SIG-M5 (cell line): ENCODE measurements at places on chromosomes 7 and 10.

GRCh38 chr7:96901822-96902445 is 103.4 kb upstream of the DLX6 start:
- DNase-seq: no peak

- no peak for DNase-seq
Measured at GRCh38 chr7:96670338-96671289, 39.0 kb downstream of the SEM1 start.

DNA sequence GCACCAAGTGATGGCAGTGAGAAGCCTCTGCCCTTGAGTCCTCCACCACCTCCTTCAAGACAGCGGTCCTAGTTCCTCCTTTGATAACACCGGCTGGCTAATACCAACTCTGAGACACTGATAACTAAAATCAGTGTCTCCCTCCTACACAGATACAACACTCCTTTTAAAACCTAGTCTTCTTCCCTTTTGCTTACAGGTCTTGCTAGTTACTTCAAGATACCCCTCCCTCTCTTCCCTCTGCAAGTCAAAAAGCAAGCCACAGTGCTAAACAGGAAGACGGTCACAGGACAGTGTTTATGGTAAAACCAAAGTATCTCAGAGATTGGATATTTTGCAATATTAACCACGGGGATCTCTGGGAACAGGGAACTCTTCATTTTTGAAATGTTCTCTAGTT is 4.6 kb downstream of the AKR1B1 start:
- no peak for DNase-seq

- DNase-seq: no peak
Measured at GRCh38 chr7:43054052-43054722, 58.3 kb upstream of the HECW1 start.

GRCh38 chr10:21924511-21924910 is 79.0 kb downstream of the DNAJC1 start:
- no peak for DNase-seq

GRCh38 chr10:133364645-133365431 is 7.0 kb upstream of the FUOM start:
- no peak for DNase-seq

GRCh38 chr10:119104654-119105015 is 722 bp downstream of the DENND10 start:
- DNase-seq: no peak

- no peak for DNase-seq
Measured at GRCh38 chr10:116838143-116838725, 11.1 kb upstream of the ENO4 start.

GRCh38 chr10:99926925-99927720 is 82.6 kb downstream of the DNMBP start:
- DNase-seq: no peak

DNA sequence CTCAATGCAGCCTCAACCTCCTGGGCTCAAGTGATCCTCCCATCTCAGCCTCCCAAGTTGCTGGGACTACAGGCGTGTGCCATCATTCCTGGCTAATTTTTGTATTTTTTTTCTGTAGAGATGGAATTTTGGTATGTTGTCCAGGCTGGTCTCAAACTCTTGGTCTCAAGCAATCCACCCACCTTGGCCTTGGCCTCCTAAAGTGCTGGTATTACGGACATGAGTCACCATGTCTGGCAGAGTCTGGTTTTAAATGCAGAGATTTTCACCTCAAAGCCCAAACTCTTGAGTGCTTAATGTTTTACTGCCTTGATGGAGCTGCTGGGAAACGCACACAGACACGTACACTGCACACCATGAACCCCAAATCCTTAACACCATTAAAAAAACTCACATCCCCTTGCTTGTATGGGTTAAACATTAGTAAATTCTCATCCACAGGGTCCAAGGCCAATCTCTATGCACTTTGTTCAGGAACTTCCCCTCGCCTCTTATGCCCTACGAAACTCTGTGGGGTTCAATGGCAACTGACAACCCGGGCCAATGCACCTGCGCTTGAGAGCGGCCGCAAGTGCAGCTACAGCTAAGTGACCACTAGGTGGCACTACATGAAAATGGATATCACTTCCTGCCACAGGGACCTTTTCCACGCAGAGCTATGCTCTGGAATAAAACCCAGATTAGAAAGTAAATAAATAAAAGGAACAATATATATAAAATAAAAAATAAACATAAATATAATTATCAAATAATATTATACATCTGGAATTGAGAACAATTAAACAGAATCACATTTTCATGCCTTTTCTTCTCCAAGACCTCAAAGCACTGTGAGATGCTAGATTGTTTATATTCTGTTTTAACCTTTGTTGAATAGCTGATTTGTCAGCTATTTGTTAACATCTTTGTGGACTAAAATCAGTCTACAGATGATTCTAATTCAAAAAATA is 66.9 kb upstream of the AFAP1L2 start:
- DNase-seq: no peak

- DNase-seq: no peak
Measured at GRCh38 chr10:70976063-70976695, 87.8 kb upstream of the PCBD1 start.

DNA sequence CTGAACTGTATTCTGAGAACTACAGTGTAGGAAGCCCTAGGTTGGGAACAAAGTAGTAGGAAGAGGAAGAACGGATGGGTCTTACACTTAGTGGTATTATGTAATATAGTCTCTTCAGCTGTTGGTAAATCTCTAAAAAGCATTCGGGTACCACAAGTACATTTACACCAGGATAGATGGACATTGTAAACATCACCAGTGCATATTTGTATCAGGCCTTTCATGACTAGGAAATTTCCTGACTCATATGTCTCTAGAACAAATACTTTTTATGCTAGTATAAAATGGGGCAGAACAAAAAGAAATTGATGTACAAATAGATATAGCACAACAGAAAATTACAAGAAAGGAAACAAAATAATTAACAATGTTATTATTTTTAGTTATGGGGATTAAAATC is 21.5 kb upstream of the OR6B1 start:
- no peak for DNase-seq

DNA sequence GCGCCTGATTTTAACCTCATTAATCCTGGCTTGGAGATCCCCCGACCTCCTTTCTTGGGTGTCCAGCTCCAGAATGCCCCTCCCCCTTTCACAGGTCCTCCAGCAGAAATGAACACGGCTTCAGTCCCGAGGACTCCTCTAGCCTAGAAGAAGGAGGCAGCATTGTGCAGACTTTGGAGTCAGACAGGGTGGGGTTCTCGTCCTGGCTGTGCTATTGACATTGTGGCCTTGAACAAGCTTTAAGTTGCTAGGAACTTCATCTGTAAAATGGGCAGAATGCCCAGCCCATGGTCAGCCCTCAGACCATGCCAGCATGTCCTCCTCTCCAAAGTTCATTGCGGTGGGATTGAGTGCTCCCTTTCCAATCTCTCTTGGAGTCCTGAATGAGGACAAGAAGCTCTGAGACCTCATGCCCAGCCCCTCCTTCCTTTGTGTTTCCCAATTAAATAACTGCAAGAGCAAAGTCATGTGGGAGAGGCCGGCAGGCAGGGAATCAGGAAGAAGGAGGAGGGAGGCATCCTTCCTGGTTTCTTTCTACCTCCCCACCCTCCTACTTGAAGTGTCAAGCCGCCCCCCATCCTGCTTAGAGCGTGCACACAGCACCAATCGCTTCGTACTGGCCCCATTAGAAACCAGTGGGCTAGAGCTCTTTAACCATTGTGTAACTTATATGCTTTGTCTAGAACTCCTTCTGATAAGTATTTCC is 86.4 kb downstream of the RBM20 start:
- no peak for DNase-seq

- DNase-seq: no peak
Measured at GRCh38 chr10:124482236-124482800, 20.7 kb downstream of the LHPP start.

DNA sequence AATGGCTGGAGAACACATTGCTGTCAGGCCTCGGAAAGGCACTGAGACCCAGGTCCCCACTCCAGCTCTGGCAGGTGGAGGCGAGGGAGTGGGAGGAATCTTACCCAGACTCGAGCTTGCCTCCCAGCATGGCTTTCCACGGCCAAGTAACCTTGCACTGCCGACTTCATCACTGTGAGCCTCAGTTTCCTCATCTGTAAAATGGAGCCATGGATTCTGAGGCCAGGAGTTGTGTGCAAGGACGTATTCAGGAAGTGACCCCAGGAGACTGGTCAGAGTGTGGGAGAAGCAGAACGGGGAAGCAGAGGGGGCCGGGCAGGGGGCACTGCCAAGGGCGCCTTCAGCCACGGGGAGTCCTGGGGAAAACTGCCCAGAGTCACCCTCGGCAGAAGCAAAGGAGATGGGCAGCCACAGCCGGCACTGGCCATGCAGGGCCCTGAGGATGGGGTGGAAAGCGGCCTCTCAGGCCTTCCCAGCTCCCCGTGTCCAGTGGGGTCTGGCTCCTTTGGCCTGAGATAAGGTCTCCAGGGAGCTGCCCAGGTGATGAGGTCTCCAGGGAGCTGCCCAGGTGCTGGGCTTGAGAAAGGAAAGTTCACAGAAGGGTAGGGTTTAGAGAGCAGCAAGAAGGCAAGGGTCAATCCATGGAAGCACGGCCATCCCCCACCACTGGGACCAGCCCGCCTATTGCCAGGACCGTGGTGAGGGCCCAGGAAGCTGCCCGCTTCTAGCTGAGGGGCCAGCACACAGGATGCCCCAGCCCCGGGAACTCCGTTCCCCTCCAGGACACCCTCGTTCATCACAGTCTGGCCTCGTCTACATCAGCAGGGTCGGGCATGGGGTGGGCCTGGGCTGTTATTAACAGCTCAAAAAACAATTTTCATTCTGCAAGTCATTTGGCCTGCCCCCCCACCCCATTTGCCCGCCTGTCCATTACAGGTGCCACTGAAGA is 34.3 kb upstream of the EN2 start:
- no peak for DNase-seq

DNA sequence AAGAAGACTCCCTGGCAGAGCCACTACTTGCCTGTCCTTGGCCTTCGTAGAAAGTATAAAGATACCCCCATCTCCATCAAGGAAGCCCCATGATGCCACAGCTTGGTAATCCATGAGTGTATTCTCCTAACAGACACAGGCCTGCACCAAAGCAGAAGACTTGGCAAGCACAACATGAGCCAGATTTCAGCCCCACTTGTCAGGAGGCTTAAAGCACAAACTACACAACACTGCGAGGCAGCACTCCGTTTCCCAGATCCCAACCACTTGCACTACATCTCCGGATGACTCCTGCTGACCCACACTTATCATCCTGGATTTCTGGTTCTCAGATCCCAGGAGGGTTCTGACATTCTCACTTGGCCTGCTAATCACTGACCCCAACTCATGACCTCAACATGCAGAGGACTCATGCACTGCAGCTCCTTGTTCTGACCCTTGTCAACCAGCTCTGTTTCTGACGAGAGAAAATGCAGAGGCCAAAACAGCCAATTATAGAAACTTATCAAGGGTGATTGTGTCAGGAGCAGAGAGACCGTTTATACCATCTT is 100.8 kb downstream of the RELN start:
- DNase-seq: no peak

- no peak for DNase-seq
Measured at GRCh38 chr10:120492346-120492745, 35.3 kb downstream of the PLPP4 start.

GRCh38 chr10:30883116-30883515 is 148.5 kb downstream of the ZNF438 start:
- DNase-seq: no peak

DNA sequence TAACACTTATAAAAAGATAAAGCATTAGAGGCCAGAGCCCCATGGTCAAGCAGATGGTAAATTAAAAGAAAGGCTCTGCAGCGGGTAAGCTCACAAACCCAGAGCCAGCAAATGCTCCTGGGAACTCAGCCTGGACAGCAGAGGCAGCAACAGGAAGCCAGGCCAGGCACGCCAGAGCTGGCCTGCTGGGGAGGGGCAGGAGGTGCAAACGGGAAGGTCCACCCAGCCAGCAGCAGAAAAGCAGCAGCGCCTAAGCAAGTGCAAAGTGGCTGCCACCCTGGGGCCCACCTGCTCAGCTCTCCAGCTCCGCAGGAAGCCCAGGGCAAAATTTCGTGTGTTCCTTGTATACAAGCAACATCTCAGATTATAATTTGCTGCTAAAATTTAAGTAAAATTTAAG is 82.7 kb upstream of the GPR22 start:
- no peak for DNase-seq

- no peak for DNase-seq
Measured at GRCh38 chr7:1033546-1034145, 10.7 kb upstream of the GPR146 start.

DNA sequence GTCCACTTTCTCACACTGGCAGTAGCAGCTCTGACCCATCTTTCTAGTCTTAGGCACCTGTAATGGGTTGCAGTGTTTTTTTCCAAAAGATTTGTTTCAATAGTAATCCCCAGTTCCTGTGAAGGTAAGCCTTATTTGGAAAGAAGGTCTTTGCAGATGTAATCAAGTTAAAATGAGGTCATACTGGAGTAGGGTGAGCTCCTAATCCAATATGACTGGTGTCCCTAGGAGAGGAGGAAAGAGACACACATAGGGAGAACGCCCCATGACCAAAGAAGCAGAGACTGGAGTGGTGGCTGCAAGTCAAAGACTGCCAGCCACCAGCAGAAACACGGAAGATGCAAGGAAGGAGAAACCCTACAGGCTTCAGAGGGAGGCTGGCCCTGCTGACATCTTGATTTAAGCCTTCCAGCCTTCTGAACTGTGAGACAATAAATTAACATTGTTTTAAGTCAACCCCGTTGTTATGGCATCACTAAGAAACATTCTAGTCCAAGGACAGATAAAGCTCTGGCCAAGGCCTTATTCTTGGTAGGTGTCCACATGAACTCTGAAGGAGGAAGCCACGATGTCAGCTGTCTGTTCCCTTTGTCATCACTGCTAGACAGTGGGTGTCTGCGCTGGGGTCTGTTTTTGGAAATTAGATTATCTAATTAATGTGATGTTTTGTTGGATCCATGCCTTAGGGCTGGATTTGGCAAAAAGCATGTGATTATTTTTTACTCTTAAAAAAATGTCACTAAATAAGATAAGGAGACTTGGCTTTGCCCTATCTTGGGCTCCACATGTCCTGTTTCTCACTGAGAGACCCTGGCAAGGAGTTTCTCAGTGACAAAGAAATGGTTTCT is 214.9 kb downstream of the KCNMA1 start:
- DNase-seq: no peak

- no peak for DNase-seq
Measured at GRCh38 chr10:99612167-99612831, 7.9 kb downstream of the SLC25A28 start.

GRCh38 chr10:71754562-71754961 is 18.8 kb downstream of the VSIR start:
- DNase-seq: peak; percentile 12

GRCh38 chr7:26631601-26632000 is 232.8 kb downstream of the SKAP2 start:
- no peak for DNase-seq
